CD4-positive, alpha-beta memory T cell (primary cell): ENCODE measurements at places on chromosomes 2 and 18.

DNA sequence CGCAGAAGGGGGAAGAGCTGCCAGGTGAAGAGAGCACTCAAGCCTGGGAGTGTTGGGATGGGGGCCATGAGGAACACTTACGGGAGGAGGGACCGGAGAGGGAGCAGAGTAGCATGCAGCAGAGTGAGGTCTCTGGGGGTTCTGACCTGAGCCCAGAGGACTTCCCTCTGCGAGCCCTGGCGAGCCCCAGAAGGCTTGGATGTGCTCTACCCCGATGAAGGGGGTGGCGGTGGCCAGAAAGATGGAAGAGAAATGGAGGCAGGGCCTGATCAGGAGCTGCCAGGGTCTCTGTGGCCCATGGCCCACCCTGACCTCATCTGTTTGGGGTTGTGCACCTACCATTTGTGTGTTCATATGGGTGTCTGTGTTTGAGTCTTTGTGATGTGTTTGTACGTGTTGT lies 42.0 kb downstream of the CROCC2 start:
- no peak for DNase-seq

GRCh38 chr2:157920736-157921135 lies 44.6 kb upstream of the ACVR1 start:
- DNase-seq, result no peak

- DNase-seq, result no peak
Measured at GRCh38 chr2:127486247-127487058, 39.8 kb downstream of the IWS1 start.

DNA sequence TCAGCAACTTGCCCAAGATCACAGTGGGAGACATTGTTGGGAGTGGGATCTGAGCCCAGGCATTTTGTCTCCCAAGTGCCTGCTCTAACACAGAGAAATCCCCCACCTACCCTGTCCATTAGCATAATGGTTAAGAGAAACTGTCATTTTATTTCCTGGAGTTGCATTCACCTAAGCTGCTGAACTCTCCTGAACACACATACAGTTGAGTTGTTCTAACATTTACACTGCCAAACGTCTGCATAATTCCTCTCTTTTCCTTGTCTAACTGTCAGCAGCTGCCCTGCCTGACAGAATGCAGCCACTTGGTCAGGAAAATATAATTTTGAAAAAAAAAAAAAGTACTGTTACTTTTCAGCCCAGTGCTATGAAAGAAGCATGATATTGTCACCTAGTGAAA lies 396.3 kb upstream of the PIK3C3 start:
- DNase-seq, result no peak

DNA sequence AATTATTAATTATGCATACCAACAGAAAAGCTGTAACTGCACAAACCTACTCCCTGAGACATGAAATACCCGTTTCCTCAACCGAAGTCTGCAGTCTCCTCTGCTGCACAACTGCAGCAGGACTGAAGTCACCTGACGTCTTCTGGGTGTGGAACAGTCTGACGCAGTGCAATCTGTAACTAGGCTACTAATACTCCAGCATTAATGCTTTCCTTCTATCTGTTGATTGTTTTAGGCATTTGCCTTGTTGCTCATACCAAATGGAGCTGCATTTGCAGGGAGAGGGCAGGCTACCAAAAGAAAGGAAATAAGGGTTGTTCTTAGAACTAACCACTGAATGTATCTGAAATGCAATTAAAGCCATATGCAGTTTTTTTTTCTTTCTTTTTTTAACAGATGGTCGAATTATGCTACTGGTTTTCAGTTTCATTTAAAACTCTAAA lies 40.1 kb downstream of the RTN4 start:
- peak; percentile 82 for DNase-seq

DNA sequence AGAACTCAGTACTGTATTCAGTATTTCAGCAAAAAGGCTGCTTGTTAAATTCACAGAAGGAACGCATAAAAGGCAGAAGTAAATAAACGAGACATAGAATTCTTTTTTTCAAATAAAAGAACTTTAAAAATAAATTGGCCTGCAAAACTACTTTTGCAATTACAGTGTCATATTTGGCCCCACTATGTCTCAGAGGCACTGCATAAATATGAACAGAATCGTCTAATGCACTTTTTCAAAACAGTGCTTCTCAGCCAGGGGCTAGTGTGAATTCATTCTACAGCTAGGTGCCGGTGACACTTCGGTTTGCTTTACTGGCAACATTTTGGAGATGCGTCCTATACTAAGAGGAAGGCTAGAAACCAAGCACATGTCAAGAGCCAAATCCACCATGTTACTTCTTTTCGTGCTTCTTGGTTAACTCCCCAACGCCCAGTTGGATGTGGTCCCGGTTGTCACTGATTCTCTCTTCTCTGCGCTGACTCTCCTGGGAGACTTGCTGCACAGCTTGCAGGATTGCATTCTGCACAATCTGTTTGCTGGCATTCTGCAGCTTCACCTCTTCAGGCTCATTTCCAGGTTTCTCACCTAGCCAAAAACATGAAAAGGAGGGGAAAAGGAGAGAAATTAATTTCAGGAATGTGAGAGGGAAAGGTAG lies 51.8 kb downstream of the AKAIN1 start:
- no peak for DNase-seq

GRCh38 chr2:106183101-106183696 lies 10.9 kb downstream of the UXS1 start:
- no peak for DNase-seq

DNA sequence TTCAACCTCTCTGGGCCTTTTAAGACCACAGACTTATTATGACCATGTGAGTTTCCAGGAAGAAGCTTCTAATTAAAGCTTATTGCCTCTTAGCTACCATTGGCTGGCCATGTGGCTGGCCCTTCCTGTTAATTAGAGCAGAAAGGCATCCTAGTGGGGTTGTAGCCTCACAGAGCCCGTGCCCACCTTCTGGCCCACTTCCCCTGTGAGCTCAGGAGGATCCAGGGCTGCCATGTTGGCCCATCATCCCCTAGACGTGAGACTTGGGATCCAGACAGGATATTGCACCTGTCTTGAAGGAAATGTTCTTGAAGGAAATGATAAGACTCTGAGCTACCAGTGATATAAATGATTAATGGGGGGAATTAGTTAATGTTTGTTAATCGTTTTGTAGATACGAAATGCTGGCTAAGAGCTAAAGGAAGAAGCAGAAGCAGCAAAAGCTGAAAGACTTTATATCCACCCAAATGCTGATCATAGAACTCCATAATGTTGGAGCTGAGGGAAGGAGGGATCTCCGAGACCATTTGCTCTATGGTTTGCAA lies 255.4 kb downstream of the CLIP4 start:
- DNase-seq, result no peak

- no peak for DNase-seq
Measured at GRCh38 chr18:40904295-40904694, 1050.7 kb upstream of the PIK3C3 start.

GRCh38 chr2:1283871-1284270 lies 129.4 kb upstream of the TPO start:
- DNase-seq, result no peak

DNA sequence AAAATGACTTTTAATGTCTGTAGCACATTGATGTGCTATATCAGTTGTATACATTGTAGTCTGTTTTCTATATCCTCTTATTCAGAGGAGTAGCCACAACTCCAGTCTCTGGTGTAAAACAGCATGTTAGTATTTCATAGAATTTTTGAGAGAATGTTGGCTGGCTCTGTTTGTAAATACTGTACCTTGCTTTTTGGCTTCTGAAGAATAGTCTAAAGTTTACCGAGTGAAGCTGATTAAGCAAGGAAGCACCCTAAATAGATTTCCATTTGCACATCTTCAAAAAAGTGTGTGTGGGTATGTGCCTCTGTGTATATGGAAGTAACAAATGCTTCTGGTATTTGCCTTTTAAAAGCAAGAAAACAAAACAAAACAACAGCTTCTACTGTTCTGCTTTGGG lies 50.5 kb downstream of the MAP4K4 start:
- no peak for DNase-seq

GRCh38 chr2:3491306-3491705 lies 28.0 kb downstream of the ADI1 start:
- DNase-seq, result no peak

GRCh38 chr2:227153758-227154486 lies 10.1 kb downstream of the COL4A4 start:
- no peak for DNase-seq

DNA sequence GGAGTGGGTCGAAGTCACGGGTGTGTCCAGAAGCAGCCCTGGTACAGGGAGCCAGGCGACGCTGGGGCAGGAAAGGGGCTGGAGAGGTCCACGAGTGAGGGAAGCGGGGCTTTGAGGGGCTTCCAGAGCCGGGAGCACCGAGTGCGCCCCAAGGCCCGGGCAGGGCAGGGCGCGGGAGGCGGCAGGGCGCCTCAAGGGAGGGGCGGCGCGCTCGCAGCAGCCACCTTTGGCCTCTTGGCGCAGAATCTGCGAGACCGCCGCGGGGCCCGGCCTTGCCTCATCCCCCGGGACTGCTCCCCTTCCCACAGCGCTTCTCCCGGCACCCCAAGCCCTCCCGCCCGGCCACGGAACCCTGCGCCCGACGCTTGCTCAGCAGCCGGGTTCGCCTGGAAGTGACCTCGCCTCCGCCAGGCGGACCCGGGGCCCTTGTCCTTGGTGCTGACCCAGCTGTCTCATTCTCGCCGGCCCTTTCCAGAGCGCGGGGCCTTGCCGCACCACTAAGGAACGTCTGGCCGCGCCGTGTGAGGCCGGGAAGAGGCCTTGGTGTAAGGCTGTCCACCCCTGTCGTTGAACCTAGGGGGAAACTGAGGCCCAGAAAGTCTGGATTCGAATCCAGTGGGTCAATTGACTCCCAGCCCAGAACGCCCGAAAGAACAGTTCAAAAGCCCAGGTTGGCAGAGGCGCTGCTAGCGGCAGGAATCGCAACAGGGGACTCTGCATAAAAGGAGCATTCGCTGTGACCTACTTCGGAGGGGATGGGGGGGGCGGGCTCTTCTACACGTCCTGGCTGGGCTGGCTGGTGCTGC lies 584 bp upstream of the DNER start:
- DNase-seq, result peak; percentile 9

- no peak for DNase-seq
Measured at GRCh38 chr2:133838642-133839365, 270.5 kb upstream of the NCKAP5 start.

- DNase-seq, result no peak
Measured at GRCh38 chr2:111222204-111222866, 101.6 kb downstream of the BCL2L11 start.

DNA sequence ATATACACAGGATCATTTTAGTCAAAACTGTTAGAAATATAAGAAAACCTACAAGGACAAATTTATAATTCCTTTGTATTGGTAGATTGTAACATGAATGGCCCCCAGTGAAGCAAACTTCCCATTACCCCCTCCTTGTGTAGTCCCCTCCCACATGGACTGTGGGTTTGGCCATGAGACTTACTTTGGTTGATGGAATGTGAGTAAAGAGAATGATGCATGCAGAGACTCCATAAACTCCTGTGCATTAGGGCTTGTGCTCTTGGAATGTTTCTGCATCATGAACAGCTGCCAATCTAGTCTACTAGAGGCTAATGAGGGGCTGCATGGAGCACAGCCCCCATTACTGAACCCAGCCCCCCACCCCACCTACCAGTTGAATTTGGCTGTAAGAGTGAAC lies 8.3 kb upstream of the TGFA start:
- DNase-seq, result no peak

DNA sequence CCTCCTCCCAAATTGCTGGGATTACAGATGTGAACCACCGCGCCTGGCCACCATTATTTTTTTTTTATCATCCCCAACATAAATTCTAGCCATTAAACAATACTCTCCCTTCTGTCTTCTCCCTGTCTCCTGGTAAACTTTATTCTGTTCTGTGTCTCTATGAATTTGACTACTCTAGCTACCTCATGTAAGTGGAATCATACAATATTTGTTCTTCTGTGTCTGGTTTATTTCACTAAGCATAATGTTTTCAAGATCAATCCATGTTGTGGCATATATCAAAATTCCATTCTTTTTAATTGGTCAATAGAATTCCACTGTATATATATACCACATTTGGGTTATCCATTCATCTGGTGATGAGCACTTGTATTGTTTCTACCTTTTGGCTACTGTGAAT lies 71.6 kb downstream of the MCFD2 start:
- no peak for DNase-seq

- no peak for DNase-seq
Measured at GRCh38 chr2:10089565-10090190, 9.5 kb upstream of the CYS1 start.

DNA sequence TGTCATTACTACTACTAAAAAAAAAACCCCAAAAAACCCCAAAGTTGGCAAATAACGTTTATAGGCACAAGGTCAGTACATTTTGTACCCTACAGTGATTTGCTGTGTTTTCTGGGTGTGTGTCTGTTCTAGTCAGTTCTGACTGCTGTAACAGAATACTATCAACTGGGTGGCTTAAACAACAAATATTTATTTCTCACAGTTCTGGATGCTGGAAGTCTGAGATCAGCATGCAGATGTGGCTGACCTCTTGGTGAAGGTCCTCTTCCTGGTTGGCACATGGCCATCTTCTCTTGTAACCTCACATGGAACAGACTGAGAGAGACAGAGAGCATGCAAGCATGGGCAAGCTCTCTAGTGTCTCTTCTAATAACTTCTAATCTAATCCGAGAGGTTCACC lies 103.1 kb downstream of the CERS6 start:
- no peak for DNase-seq

- no peak for DNase-seq
Measured at GRCh38 chr2:34738691-34739090, 1139.6 kb upstream of the FAM98A start.

- no peak for DNase-seq
Measured at GRCh38 chr18:12046751-12047335, 46.8 kb upstream of the ANKRD62 start.

DNA sequence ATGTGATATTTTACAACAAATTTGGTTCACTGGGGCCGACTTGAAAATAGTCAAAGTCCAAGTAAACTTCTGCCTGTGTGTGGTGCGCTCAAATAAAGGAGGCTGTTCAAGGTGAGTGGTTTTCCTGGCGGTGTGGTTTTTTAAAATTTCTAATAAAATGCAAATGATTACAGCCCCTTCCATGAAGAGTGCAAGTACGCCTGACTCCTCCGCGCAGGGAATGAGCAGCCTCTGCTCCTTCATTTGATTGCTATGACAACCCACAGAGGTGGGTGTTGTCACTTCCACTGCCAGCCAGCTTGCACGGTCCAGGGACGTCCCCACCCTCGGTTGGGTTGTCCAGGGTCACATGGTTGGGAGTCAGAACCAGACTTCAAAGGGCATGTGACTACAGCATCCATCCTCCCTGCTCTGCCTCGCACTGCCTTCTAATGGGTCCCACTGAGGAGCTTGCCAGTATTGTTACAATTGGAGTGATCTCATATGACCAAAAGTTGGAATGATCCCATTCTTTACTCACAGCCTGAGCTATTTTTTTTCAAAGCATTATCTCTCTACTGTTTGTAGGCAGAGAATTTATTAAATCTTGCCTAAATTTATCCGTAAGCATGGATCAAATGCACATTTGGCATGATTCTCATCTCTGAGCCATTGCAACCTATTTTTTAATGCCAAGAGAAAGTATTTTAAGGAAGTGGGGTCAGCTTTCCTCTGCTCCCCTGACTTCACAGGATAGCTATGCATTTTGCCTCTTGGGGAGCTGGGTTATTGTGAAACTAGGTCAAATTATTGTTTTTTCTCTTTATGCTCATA lies 121.3 kb downstream of the AGAP1 start:
- DNase-seq, result no peak

GRCh38 chr2:113203901-113204519 lies 30.2 kb downstream of the PSD4 start:
- DNase-seq, result peak; percentile 75

- DNase-seq, result no peak
Measured at GRCh38 chr2:100460904-100461530, 9.3 kb upstream of the NMS start.
